ENCODE measurements at places on chromosomes 1 and 21. TPM values are rescaled to one million over a fixed set of nuclear protein-coding genes. Genes with fewer than 3 reads are reported as not detected.

GNAT2 gene
- not detected for total RNA-seq

GBP7 gene
- not detected for total RNA-seq

CBR3 gene
- total RNA-seq, result 11.6 TPM

CNR2 gene
- not detected for total RNA-seq

PALMD gene
- not detected for total RNA-seq

PUM1 gene
- total RNA-seq, result 78.2 TPM

WNT9A gene
- 0.66 TPM for total RNA-seq

PRKAA2 gene
- total RNA-seq, result 0.22 TPM

FABP3 gene
- total RNA-seq, result 15.2 TPM

TRIM58 gene
- total RNA-seq, result 2.7 TPM

CDK11A gene
- total RNA-seq, result 21.5 TPM

ANKRD45 gene
- total RNA-seq, result 0.29 TPM

DNALI1 gene
- total RNA-seq, result 6.3 TPM

FBLIM1 gene
- total RNA-seq, result 152 TPM

TRPM2 gene
- total RNA-seq, result 0.29 TPM

PTPN7 gene
- not detected for total RNA-seq

CSMD2 gene
- total RNA-seq, result 1.6 TPM

RHD gene
- not detected for total RNA-seq

USP16 gene
- total RNA-seq, result 45.7 TPM

KLHDC9 gene
- total RNA-seq, result 0.66 TPM

RWDD3 gene
- 6.9 TPM for total RNA-seq

RNU1-1 gene
- under 0.01 TPM for total RNA-seq

EVI5 gene
- 73.3 TPM for total RNA-seq

GRIK1 gene
- not detected for total RNA-seq

SYCP1 gene
- total RNA-seq, result not detected
